Stimulated activated CD4-positive, alpha-beta T cell treated with anti-CD3 and anti-CD28 coated beads, Interleukin-15, amount 100 ng/mL, for 1 hour (primary cell): ENCODE measurements at places on chromosomes 5 and 9.
A peak's percentile ranks its signal among the peaks of the same experiment; 100 is the strongest.

DNA sequence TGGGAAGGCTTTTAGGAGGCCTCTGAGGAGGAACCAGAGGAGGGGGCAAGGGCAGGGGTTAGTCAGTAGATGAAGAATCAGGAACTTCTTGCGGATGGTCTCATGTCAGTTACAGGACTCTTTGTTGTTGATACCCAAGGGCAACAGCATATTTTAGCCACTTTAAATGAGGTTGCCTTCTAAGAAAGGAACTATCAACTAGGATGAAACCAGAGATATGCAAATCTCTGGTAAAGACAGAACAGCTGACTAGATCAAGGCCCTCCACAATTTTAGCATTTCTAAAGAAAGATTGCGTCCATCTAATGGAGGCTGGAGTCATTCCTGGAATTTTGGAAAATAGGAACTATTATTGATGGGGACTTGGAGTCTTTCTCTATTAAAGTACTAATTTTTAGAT is 57.7 kb upstream of the KLF4 start:
- DNase-seq: no peak

DNA sequence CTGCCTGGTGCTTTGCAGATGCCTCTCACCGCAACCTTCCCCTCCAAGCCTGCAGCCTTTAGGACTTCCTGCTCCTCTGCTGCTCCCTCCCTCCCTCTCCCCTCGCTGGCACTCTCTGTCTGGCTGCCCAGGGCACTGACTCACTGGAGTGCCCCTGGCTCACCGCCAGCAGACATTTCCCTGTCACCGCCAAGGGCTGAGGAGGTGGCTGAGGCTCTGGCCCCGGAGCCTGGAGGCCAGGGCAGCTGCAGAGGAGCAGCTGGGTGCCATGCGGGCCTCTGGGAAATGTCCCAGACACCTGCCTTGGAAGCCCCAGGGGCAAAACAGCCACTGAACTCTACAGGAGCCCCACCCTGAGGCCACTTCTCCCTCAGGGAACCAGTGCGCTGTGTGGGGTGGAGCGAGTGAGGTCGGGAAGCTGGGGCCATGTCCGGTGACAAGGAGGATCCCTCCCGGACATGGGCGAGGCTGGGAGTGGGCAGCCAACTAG is 53.4 kb downstream of the TENT4A start:
- DNase-seq: peak; percentile 10

GRCh38 chr9:119533504-119533903 is 164.3 kb upstream of the BRINP1 start:
- no peak for DNase-seq

DNA sequence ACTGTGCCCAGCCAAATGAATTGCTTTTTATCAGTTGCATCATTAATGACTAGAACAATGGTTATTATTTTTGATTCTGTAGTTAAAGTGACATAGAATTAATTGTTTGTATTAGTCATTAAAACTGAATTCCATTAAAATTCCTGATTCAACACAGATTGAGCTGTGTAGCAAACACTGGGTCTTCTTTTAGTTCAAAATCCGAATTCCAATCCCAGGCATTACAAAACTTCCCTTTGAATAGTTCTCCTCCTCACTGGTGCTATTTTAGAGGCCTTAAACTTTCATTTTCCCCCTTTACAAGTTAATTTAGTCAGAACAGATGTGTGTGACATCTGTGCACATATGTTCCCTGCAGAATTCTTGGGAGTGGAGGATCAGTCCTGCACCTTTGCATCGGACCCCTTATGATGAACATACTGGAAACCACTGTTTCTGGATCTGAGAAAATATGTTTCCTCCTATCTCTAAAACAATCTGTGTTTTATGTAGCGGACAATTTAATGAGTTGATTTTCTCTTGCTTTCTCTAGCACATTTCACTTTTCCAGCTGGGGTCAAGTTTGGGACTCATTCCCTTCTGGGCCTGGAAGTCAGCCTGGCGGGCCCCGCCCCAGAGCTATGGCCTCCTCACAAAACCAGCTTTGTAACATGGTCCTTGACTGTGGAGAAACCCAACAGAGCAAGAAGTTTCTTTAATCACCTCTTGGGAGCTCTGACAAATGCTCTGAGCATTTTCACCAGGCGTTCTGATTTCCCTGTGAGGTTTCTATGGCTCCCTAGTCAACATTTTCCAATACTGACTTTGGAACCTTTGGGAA is 87.9 kb upstream of the MAMDC2 start:
- no peak for DNase-seq

GRCh38 chr5:59562756-59563389 is 330.7 kb downstream of the PDE4D start:
- DNase-seq: no peak

GRCh38 chr5:127028822-127029457 is 1.4 kb downstream of the MARCHF3 start:
- no peak for DNase-seq

GRCh38 chr5:114363837-114364236 is 2.0 kb downstream of the KCNN2 start:
- DNase-seq: no peak

GRCh38 chr5:81752644-81752963 is 1.7 kb upstream of the SSBP2 start:
- no peak for DNase-seq

DNA sequence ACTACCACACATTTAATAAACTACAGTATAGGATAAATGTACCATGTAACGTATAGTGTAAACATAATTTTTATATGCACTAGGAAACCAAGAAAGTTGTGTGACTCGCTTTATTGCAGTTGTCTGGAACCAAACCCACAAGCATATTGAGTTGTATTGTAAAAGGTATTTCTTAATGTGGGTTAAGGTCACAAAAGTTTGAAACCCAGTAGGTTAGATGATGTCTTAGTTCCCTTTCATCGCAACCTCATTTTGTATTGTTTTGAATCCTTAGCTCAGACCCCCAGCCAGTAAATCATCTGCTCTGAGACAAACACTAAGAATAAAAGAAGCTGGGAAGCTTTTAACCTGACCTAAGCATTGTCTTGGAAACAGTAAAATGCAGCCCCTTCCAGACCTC is 79.1 kb downstream of the TRIO start:
- DNase-seq: no peak
